ENCODE measurements at places on chromosomes 7 and 10.

GRCh38 chr7:132095111-132095765 lies 481.0 kb downstream of the PLXNA4 start:
- DNase-seq = no peak

DNA sequence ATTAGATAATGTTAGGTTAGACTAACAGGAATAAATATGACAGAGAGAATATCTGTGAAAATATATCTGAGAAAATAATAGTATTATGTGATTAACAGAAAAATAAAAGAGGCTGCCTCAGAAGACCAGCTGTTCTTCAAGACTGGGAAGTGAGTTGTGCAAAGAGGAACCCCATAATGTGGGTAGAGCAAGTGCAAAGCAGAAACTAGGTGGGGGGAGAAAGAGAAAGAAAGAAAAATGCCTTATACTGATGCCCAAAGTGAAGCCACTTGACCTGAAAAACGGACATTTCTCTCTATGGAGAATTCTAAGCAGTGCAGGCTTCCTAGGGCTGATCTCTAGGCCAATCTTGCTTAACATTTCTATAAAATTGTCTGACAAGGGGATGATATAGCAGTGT lies 3.8 kb downstream of the NEBL start:
- no peak for DNase-seq

DNA sequence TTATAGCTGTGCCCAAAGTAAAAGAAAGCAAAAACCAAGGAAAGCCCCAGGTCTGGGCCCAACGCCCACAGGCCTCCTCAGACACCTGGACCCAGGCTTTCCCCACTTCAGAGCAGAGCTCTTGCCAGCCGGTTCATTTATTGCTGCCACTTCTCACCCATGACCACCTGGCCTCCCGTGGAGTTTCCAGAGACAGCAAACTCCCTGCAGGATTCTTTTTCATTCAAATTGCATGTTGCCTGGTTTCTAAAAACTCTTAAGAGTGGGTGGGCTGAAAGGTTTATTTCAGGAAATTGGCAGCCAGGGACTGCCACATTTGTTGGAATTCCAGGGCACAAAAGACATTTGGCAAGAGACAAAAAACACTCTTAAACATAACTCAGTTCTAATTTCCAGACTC lies 4.7 kb downstream of the VOPP1 start:
- DNase-seq = no peak

GRCh38 chr7:148623586-148624282 lies 33.2 kb downstream of the C7orf33 start:
- DNase-seq = no peak

DNA sequence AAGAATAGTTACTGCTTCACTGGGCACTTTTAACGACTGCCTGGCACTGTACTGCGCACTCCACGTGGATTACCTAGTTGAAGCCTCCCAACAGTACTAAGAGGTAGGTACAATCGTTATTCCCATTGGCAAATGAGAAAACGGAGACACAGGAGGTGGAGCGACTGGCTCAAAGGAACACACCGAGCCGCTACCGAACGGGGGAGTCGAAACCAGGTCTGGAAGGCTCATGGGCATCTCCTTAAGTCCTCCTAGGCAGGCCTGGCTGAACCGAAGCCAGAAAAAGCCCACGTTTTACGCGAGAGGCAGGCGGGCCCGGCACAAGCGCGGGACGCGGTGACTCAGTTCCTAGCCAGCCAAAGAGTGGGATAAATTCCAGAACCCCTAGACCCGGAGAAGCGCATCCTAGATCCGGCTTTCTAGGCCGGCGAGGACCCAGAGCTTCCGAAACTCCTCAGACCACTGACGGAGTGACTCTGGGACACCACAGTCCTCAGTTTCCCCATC lies 472 bp downstream of the PDAP1 start:
- DNase-seq = peak; percentile 80

- DNase-seq = peak; percentile 78
Measured at GRCh38 chr7:76296743-76297740, 5.4 kb upstream of the HSPB1 start.

DNA sequence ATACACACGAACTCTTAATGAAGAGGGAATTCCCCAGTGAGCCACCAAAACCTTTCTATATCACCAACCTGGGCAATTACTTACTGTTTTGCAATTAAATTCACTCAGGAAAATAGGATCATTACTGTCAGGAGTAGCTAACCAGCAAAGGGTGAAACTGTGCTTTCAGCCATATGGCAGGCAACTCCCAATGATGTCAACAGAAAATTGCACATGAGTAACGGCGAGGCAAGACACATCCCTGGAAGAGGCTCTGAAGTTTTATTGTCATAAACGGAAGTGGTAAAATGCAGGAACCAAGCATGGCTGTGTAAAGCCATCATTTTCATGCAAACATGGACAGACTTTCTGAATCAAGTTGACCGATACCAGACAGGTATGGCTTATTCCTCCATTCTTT lies 548.9 kb upstream of the AUTS2 start:
- DNase-seq = no peak

- no peak for DNase-seq
Measured at GRCh38 chr7:153496257-153496656, 555.9 kb upstream of the DPP6 start.

DNA sequence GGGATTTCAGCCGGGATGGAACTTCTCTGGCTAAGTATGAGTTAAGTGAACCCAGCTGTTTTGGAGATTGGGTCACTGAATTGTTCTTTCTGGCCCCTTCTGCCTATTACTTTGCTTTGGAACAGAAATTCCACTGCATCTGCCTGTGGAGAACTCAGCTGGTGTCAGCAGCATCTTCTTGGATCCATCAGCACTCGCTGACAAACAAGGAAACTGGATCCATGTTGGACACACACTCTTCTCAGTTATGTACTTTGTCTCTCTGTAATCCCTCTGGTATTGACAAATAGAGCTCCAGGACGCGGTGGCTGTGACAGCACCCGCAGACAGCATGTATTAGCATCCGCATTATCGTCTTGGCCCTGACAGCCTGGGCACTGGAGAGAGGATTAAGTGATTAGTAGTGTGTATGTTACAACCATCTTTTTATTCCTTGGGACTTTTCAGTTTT lies 73.0 kb upstream of the BMPER start:
- no peak for DNase-seq

GRCh38 chr7:122887198-122887597 lies 938 bp upstream of the CADPS2 start:
- DNase-seq = peak; percentile 3

GRCh38 chr10:1058017-1058416 lies 1.8 kb downstream of the WDR37 start:
- DNase-seq = no peak

GRCh38 chr7:30914596-30914995 lies 2.9 kb downstream of the AQP1 start:
- DNase-seq = peak; percentile 41

DNA sequence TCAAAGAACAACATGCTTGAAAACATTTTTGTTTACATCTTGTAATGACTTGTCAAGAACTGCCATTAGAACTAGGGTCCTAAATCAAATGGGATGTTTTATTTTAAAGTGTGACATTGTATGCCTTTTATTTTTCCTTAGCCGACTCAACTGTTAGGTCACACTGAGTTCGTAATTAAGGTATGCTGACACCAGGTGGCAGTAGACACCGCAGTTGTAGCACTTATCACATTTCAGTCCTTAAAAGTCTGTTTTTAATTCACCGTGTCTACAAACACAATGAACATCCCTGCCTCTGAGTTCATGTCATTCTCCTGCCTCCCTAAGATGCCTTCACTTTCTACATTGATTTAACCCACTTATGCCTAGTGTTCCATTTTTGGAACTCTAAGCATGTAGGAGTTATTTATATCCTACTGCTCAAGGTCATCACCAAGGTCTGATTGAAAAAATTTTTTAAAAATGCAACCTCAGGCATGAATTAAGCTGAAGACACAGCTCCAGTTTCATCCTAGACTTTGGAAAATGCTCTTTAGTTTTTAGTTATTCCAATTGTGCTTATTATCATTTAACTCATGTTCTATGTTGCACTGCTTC lies 186.1 kb downstream of the BMPER start:
- peak; percentile 37 for DNase-seq

DNA sequence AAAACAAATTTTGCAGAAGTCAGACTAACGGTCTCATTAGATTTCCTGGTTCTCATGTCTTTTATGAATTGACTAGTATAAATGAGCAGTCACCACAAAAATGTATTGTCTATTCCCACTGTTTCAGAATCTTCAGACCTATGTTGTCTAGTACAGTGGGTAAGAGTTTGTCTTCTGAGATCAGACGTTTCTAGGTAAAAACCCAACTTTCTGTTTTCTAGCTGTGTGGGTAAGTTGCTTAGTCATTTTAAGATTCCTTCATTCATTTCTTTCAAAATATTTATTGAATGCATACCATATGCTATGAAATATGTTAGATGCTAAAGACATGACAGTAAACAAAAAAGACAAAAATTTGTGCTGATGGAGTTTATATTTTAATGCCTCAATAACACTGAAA lies 156.3 kb downstream of the POLR1F start:
- no peak for DNase-seq

GRCh38 chr10:28169525-28169924 lies 133.3 kb downstream of the MPP7 start:
- no peak for DNase-seq

GRCh38 chr7:75049817-75050216 lies 23.8 kb downstream of the RCC1L start:
- no peak for DNase-seq

DNA sequence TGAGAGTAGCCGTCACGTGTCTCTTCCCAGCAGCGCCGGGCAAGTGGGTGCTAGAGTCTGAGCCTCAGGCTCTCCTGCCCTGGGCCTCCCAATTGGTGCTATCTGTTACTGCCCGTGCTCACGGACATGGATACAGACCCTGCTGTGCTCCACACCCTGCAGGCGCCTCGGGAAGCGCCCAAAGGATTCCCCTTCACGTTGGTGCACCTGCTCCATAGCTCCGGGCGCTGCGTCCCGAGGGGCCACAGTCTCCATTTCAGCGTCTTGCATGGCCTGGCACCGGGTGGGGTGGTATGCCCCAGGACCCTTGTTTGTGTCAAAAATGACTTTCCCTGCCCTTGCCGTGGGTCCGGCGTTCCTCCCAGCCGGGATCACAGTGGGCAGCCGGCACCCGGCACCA lies 13.8 kb upstream of the ZNF212 start:
- DNase-seq = no peak

DNA sequence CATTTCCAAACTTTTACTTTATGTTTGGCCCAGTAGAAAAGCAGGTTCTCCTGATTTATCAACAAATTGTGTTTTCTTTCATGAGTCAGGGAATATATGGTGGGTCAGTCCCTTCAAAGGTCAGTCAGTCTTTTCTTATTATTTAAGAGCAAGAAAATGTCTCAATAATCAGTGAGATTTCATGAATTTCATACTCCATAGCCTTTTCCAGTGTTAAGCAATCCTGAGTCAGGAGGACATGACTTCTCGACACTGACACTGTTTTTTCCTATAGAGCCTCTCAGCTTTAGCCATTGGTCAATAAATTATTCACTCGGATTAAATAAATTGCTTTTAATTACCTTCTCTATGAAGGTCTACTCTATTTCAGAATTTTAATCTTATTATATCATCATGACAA lies 334.5 kb downstream of the SORCS1 start:
- no peak for DNase-seq

DNA sequence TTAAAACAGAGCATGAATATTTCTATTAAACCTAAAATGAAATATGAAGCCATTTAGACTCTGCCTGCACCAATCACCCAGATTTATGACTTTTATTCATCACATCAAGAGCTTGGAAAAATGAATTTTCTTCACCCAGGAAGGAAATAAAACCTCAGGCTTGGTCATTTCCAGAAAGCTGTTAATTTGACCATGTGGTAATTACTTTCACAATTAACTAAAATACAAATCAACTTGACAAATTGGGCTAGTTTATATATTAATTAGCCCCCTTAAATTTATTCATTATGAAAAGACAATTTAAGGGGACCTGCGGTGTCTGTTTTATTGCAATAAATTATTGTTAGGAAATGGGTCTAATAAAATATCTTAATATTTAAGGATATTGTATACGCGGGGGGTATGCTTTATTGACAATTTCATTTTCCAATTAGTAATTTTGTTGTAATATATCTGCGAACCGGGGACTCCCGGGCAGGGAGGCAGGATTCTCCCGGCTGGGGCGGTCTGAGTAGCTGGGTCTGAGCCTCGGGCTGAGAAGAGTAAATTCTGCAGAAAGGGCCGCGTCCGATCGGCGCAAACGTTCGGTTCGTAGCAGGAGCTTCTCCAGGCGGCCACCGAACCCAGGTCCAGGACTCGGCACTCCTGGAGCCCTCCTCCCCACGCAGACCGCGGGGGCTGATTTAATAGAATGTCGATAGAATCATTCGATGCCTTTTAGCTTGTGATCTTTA lies 9.4 kb upstream of the MNX1 start:
- DNase-seq = no peak
